ENCODE measurements at places on chromosomes 3 and 15.

- no peaks in the 10 kb centered on the region for H3K36me3 ChIP-seq
- no peak overlapping the region for H3K27ac ChIP-seq
- no peak overlapping the region for H3K4me3 ChIP-seq
- no peaks in the 10 kb centered on the region for H3K4me1 ChIP-seq
- H3K27me3 ChIP-seq: no peaks in the 10 kb centered on the region
Measured at GRCh38 chr3:182315313-182315712, 478.0 kb upstream of the ATP11B start.

GRCh38 chr3:129035360-129036221 is 25.0 kb upstream of the GP9 start:
- no peaks in the 10 kb centered on the region for H3K4me1 ChIP-seq
- H3K27me3 ChIP-seq: no peaks in the 10 kb centered on the region
- H3K36me3 ChIP-seq: no peaks in the 10 kb centered on the region
- no peak overlapping the region for H3K4me3 ChIP-seq
- no peak overlapping the region for H3K27ac ChIP-seq
- no peak for DNase-seq

- H3K27me3 ChIP-seq: no peaks in the 10 kb centered on the region
- no peaks in the 10 kb centered on the region for H3K4me1 ChIP-seq
- no peak overlapping the region for H3K4me3 ChIP-seq
Measured at GRCh38 chr3:15997274-15997943, 177.1 kb upstream of the GALNT15 start.

DNA sequence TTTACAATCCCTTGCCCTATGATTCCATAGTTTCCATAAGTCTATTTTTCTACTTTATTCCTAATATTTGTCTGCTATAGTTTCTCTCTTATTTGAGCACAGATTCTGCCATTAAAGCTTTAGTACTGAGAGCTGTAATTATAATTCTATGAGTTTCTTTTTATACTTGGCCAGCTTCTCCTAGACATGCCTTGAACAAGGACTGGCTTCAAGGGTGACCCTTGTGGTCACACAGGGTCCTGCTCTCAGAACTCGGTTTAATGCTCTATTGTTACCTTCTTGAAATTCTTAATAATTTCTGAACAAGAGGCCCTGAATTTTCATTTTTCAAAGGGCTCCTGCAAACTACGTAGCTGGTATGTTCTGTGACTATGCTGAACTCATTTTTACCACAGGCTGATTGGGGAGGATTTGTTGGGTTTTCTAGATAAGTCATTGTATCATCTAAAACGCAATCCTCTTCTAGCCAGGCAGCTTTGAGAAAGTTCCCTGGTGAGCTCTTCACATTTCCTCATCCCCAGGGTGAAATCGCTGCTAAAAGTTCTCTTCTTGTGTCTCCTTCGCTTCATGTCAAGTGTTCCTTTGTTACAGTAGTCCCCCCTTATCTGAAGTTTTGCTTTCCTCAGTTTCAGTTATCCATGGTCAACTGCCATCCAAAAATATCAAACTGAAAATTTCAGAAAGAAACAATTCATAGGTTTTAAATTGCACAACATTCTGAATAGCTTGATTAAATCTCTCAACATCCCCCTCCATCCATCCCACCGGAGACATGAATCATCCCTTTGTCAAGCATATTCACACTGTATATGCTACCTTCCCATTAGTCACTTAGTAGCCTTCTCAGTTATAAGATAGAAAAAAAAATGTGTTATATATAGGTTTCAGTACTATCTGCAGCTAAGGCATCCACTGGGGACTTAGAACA is 12.6 kb upstream of the PLCL2 start:
- no peaks in the 10 kb centered on the region for H3K4me1 ChIP-seq

DNA sequence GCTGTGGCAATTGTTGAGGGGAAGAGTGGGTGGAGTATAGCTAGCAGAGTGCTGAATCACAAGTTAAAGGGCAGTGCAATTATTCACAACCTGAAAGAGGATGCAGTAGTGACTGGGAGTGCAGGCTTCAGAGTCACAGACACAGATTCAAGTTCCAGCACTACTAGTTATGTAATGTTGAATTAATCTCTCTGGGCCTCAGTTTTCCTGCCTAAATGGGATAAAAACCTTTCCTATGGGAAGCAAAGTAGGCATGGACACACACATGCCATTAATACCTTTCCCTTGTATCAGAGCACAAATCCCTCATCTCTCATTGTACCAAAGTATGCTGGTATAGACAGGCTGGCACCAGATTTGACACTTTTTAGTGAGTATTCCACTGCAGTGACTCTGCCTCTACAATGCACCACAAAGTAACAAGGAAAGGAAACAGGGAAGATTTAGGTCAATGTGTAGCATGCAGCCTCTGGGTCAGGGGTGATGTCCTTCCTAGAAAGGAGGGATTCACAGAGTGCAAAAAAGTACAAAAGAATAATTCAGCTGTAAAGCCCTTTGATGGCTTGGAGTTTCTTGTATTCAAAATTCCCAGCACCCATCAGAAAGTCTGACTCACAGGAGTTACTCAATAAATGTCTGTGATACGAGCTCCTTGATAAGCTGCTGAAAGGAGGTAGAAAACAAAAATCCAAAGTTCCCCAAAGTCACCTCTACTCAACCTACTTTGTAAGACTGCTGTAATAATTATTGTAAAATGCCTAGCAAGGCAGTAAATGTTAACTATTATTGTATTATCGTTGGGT is 507.5 kb upstream of the TGFBR2 start:
- no peaks in the 10 kb centered on the region for H3K36me3 ChIP-seq
- H3K27ac ChIP-seq: no peak overlapping the region
- no peaks in the 10 kb centered on the region for H3K27me3 ChIP-seq
- H3K4me1 ChIP-seq: peaks cover 3% of the 10 kb centered on the region
- no peak for DNase-seq

GRCh38 chr3:186682812-186683211 is 17.0 kb downstream of the HRG start:
- H3K4me3 ChIP-seq: no peak overlapping the region
- H3K27ac ChIP-seq: no peak overlapping the region
- H3K4me1 ChIP-seq: no peaks in the 10 kb centered on the region
- DNase-seq: no peak
- H3K27me3 ChIP-seq: no peaks in the 10 kb centered on the region

DNA sequence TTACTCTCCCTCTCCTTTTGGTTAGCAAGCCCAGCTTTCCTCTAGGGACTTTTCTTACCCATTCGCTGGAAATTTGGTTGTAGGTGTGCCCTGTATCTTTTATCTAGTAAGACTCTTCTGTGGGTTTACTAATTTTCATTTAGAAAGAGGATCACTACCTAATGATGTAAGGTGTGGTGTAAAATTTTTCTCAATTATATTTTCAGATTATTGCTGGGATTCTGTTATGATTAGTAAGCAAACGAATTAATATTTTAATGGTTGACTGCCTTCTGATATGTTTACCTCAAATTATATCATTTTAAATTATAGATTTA is 28.5 kb downstream of the PLCL2 start:
- H3K4me1 ChIP-seq: no peaks in the 10 kb centered on the region
- DNase-seq: no peak
- H3K4me3 ChIP-seq: no peak overlapping the region
- peaks cover 8% of the 10 kb centered on the region for H3K27me3 ChIP-seq
- H3K36me3 ChIP-seq: no peaks in the 10 kb centered on the region

DNA sequence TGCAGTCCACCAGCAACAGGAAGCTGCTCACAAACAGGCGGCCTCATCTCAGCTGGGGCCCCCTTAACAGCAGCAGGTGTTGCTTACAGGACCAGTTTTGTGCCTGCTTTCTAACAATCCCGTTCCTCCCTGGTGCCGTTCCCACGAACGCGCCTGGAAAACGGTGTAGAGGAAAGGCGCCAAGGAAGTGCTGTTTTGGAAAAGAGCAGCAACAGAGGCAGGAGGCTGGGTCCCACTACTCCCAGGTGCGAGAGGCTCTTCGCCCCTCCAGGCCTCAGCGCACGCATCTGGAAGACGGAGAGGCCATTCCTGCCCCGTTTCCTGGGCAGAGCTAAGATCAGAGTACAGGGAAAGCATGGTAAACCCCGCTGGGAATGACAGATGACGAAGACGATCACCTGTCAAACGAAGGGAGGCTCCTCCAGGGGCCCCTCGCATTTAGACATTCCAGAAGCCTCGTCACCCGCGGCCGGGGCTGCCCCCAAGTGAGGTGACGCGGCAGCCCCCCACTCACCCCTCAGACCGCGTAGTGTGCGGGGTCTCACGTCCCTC is 603 bp downstream of the SCAPER start:
- no peaks in the 10 kb centered on the region for H3K36me3 ChIP-seq
- H3K27me3 ChIP-seq: no peaks in the 10 kb centered on the region
- peak overlapping the region; percentile 58 for H3K27ac ChIP-seq
- no peak for DNase-seq
- peaks cover 6% of the 10 kb centered on the region for H3K4me1 ChIP-seq

- H3K4me1 ChIP-seq: peaks cover 24% of the 10 kb centered on the region
- H3K36me3 ChIP-seq: no peaks in the 10 kb centered on the region
- DNase-seq: no peak
- H3K27ac ChIP-seq: peak overlapping the region; percentile 91
- no peaks in the 10 kb centered on the region for H3K27me3 ChIP-seq
- H3K4me3 ChIP-seq: peak overlapping the region; percentile 80
Measured at GRCh38 chr3:38163841-38164642, 1.3 kb upstream of the OXSR1 start.

- H3K27ac ChIP-seq: no peak overlapping the region
- no peak overlapping the region for H3K4me3 ChIP-seq
- DNase-seq: no peak
- no peaks in the 10 kb centered on the region for H3K27me3 ChIP-seq
Measured at GRCh38 chr3:13257666-13258065, 162.5 kb downstream of the NUP210 start.
